ENCODE measurements at places on chromosomes 12 and 14.

DNA sequence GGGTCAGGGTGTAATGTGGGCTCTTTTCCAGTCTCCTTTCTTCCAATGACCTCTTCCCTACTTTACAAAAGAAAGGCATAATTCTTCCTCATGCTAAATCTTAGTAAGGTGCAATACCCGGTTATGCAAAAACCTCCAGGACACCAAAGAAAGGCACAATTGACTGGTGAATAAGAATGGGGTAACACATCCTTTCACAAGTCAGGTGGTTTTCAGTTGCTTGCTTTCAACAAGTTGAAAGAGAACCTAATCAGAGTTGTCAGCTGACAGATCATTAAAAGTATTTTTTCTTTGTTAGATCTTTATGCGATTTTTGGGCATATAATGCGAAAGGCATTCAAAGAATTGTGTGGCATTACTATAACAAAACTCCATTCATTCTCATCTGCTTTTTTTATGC lies 1.3 kb upstream of the AEBP2 start:
- H3K4me3 ChIP-seq = no peak overlapping the region
- H3K36me3 ChIP-seq = no peaks in the 10 kb centered on the region
- H3K27me3 ChIP-seq = no peaks in the 10 kb centered on the region
- 0 out of 2 replicates have a peak, but pooled peaks cover 6% of the 10 kb centered on the region for H3K4me1 ChIP-seq
- no peak for DNase-seq
- no peak overlapping the region for H3K27ac ChIP-seq

GRCh38 chr12:114500775-114501473 lies 95.0 kb upstream of the TBX5 start:
- no peak overlapping the region for H3K4me3 ChIP-seq
- no peaks in the 10 kb centered on the region for H3K4me1 ChIP-seq
- H3K27ac ChIP-seq = no peak overlapping the region
- no peaks in the 10 kb centered on the region for H3K36me3 ChIP-seq
- peaks cover 81% of the 10 kb centered on the region for H3K27me3 ChIP-seq
- no peak for DNase-seq

- H3K4me1 ChIP-seq = peaks cover 33% of the 10 kb centered on the region
- H3K36me3 ChIP-seq = peaks cover 54% of the 10 kb centered on the region
- peak; percentile 88 for DNase-seq
- H3K4me3 ChIP-seq = no peak overlapping the region
Observed at GRCh38 chr14:77301103-77301502, 19.6 kb downstream of the POMT2 start.

DNA sequence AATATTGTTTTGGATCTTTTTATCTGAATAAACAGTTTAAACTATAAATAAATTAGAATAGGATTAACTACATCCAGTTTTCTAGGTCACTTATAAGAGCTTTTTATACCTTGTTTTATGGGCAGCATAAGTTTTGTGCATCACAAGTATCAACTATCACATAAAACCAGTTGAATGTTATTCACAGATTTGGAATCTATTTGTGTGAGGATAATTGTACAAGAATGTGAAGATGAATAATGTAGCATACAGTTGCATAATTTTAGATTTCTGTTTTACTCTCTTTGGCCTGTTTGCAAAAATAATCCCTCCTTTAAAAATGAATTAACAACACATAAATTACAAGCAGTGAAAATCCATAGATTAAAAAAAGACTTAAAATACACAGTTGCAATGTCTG lies 88.8 kb downstream of the SCFD1 start:
- H3K27ac ChIP-seq = no peak overlapping the region
- H3K27me3 ChIP-seq = no peaks in the 10 kb centered on the region
- DNase-seq = no peak
- no peaks in the 10 kb centered on the region for H3K4me1 ChIP-seq
- H3K4me3 ChIP-seq = no peak overlapping the region
- peaks cover 8% of the 10 kb centered on the region for H3K36me3 ChIP-seq

- no peak overlapping the region for H3K4me3 ChIP-seq
- no peaks in the 10 kb centered on the region for H3K36me3 ChIP-seq
- DNase-seq = no peak
- H3K27ac ChIP-seq = no peak overlapping the region
- H3K4me1 ChIP-seq = no peaks in the 10 kb centered on the region
- no peaks in the 10 kb centered on the region for H3K27me3 ChIP-seq
Observed at GRCh38 chr12:40999210-40999609, 188.9 kb upstream of the PDZRN4 start.

GRCh38 chr14:61977217-61977616 lies 215.0 kb downstream of the SNAPC1 start:
- H3K36me3 ChIP-seq = peaks cover 41% of the 10 kb centered on the region
- no peak overlapping the region for H3K4me3 ChIP-seq
- no peak for DNase-seq
- H3K4me1 ChIP-seq = no peaks in the 10 kb centered on the region
- no peaks in the 10 kb centered on the region for H3K27me3 ChIP-seq

- peak overlapping the region; percentile 63 for H3K27ac ChIP-seq
- peaks cover 53% of the 10 kb centered on the region for H3K4me1 ChIP-seq
- no peaks in the 10 kb centered on the region for H3K27me3 ChIP-seq
- no peaks in the 10 kb centered on the region for H3K36me3 ChIP-seq
Observed at GRCh38 chr12:72273851-72274351, 1.7 kb downstream of the TRHDE start.

GRCh38 chr14:72730468-72730867 lies 163.4 kb downstream of the DPF3 start:
- no peak overlapping the region for H3K4me3 ChIP-seq
- peaks cover 13% of the 10 kb centered on the region for H3K36me3 ChIP-seq
- no peak for DNase-seq
- H3K27ac ChIP-seq = no peak overlapping the region

DNA sequence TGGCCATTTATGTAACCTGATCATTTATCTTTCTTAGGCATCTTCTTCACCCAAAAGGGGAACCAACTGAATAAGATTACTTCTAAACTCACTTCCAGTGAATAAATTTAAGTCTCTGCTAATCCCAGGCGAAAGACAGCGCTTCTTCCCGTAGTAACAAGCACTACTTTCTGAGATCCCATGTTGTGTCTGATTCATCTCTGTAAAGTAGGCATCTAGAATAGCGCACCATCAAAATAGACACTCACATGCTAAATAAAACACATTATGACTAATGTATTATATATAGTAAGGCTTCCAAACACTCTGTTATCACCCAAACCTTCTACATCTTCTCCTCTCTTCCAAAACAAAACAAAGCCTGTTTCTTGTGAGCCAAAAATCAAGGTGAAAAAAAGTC lies 15.1 kb downstream of the GTF2A1 start:
- peaks cover 29% of the 10 kb centered on the region for H3K36me3 ChIP-seq
- H3K27ac ChIP-seq = peak overlapping the region; percentile 23
- H3K27me3 ChIP-seq = no peaks in the 10 kb centered on the region
- H3K4me3 ChIP-seq = no peak overlapping the region
- peaks cover 3% of the 10 kb centered on the region for H3K4me1 ChIP-seq
- no peak for DNase-seq

- H3K4me3 ChIP-seq = no peak overlapping the region
- no peaks in the 10 kb centered on the region for H3K36me3 ChIP-seq
- H3K27ac ChIP-seq = no peak overlapping the region
- no peaks in the 10 kb centered on the region for H3K27me3 ChIP-seq
Observed at GRCh38 chr12:58583529-58583928, 336.8 kb downstream of the LRIG3 start.

- peaks cover 18% of the 10 kb centered on the region for H3K4me1 ChIP-seq
- peaks cover 60% of the 10 kb centered on the region for H3K36me3 ChIP-seq
- no peak overlapping the region for H3K4me3 ChIP-seq
- peak; percentile 75 for DNase-seq
- no peaks in the 10 kb centered on the region for H3K27me3 ChIP-seq
- peak overlapping the region; percentile 82 for H3K27ac ChIP-seq
Observed at GRCh38 chr12:101298426-101298825, 18.5 kb downstream of the UTP20 start.

DNA sequence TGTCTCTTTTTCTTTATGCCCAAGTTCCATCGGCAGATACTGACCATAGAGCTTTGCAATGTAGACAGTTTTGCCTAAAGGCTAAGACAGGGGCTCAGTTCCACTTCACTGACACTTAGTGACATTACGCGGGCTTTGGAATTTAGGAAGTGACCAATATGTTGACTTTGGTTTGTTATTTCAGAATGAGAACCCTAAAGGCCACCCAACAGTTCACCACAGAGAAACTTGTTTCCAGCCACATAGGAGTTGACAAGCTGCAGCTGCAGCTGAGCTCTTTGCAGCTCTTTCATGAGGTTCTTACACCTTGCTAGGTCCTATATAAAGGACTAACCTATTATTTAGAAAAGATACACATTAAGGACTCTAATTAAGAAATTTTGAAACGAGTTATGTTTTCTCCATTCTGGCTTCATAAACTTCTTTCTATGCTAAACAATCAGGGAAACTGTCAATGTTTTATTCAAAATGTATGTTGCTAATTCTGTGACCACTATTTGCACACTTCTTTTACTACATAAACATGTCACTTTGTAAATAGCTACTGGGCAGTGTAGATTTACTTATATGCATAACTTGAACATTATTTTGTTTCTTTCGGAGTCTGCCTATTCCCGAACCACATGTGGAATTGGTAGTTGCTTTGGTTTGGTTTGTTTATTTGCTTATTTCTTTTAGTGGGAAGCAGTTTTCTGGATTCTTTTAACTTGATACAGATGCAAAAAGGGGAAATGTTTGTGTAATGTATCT lies 18.5 kb upstream of the KLRD1 start:
- no peaks in the 10 kb centered on the region for H3K27me3 ChIP-seq
- H3K4me1 ChIP-seq = no peaks in the 10 kb centered on the region
- peak; percentile 25 for DNase-seq
- H3K4me3 ChIP-seq = no peak overlapping the region
- H3K27ac ChIP-seq = no peak overlapping the region

DNA sequence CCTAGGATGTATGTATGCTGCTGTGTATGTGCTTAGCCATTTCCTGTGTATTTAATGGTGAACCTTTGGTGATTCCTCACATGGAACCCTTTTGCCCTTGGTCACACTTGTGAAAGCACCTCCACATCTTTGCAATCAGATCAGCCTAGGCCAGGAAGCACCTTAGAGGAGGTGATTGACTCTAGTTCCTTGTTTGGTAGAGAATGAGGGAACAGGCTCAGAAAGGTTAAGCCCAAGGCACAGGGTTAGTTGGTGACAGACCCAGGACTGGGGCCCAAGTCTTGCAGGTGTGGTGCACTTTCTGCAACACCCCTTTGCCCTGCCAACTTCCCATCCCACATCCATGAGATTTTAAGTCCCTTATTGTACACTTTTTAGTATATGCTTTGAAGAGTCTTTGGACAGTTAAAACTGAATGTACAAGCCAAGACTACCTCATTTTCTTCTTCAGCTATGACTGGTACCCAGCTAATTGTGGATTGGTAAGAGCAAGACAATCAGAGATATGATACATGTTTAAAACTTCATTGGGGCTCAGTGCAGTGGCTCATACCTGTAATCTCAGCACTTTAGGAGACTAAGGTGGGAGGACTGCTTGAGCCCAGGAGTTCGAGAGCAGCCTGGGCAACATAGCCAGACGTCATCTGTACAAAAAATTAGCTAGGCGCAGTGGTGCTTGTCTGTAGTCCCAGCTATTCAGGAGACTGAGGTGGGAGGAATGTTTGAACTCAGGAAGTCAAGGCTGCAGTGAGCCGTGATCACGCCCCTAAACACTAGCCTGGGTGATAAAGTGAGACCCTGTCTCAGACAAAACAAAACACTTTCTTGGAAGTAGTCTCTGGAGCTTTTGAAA lies 71.1 kb downstream of the RASSF3 start:
- no peak for DNase-seq
- H3K4me1 ChIP-seq = peaks cover 36% of the 10 kb centered on the region
- H3K4me3 ChIP-seq = no peak overlapping the region
- no peaks in the 10 kb centered on the region for H3K27me3 ChIP-seq
- peak overlapping the region; percentile 93 for H3K27ac ChIP-seq

DNA sequence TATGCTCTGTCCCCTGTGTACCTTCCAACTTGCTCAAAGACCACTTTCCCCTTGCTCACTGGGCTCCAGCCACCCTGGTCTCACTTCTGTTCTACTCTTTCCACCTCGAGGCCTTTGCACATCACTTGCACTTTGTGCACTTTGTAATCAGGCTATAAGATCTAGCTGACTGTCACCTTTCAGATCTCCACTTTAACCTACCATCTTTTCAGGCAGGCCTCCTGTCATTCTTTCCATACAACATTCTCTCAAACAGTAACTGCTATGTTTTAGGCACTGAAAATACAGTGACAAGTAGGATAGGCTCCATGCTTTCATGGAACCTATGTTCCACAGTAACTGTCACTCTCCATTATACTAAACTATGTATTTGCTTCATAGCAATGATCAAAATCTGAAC lies 14.0 kb downstream of the CPM start:
- no peak overlapping the region for H3K27ac ChIP-seq
- no peaks in the 10 kb centered on the region for H3K36me3 ChIP-seq
- no peak overlapping the region for H3K4me3 ChIP-seq
- peaks cover 5% of the 10 kb centered on the region for H3K4me1 ChIP-seq
- no peak for DNase-seq

GRCh38 chr14:91103116-91103515 lies 10.8 kb upstream of the DGLUCY start:
- no peak overlapping the region for H3K27ac ChIP-seq
- H3K36me3 ChIP-seq = no peaks in the 10 kb centered on the region
- no peaks in the 10 kb centered on the region for H3K4me1 ChIP-seq
- H3K4me3 ChIP-seq = no peak overlapping the region

DNA sequence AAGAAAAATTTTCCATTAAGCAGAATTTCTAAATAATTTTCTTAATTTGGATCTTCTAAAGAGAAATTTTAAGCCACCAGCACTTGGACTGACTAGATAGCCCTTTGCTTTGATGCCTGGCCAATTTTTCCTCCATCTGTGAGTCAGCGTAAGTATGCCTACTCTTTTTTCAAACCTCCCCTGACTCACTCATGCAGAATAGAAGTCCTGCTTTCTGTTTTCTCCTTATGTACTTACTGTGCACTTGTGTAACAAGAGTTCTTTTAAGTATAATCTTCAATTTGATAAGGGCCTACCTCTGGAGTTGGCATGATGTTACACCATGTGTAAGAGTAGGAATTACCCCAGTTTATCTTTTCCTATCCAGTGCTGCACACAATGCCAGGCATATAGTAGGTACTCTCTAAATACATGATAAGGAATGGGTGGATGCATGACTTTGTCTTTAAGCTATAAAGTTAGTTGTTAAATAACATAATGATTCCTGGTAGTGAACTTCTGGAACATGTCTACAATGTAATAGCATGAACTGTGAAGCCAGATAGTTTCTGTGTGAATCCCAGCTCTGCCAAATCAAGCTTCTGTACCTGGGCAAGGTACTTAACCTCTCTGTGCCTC lies 329.6 kb downstream of the TMTC2 start:
- peak; percentile 93 for DNase-seq
- peak overlapping the region; percentile 20 for H3K27ac ChIP-seq
- no peaks in the 10 kb centered on the region for H3K27me3 ChIP-seq
- H3K4me1 ChIP-seq = peaks cover 19% of the 10 kb centered on the region
- H3K36me3 ChIP-seq = no peaks in the 10 kb centered on the region

DNA sequence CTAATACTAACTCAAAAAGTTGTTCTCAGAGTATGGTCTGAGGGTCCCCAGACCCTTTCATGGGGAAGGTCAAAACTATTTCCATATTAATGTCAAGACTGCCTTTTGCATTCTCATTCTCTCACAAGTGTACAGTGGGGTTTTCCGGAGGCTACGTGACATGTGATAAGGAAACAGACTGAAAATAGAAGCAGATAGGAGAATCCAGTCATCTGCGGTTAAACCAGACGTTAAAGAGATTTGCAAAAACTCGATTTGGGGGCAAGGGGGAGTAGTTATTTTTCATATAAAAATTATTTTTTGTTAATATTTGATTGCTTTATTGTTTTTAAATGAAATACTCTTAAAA lies 1.0 kb upstream of the NAP1L1 start:
- no peaks in the 10 kb centered on the region for H3K27me3 ChIP-seq
- peaks cover 27% of the 10 kb centered on the region for H3K4me1 ChIP-seq
- DNase-seq = no peak
